ENCODE measurements at places on chromosomes 1 and 21. TPM values are rescaled to one million over a fixed set of nuclear protein-coding genes. Genes with fewer than 3 reads are reported as not detected.

GRCh38 chr21:38337793-38338192 lies 81.0 kb downstream of the KCNJ15 start:
- no peak for DNase-seq

GRCh38 chr1:5856246-5856815 lies 135.9 kb downstream of the NPHP4 start:
- no peak for DNase-seq

DNA sequence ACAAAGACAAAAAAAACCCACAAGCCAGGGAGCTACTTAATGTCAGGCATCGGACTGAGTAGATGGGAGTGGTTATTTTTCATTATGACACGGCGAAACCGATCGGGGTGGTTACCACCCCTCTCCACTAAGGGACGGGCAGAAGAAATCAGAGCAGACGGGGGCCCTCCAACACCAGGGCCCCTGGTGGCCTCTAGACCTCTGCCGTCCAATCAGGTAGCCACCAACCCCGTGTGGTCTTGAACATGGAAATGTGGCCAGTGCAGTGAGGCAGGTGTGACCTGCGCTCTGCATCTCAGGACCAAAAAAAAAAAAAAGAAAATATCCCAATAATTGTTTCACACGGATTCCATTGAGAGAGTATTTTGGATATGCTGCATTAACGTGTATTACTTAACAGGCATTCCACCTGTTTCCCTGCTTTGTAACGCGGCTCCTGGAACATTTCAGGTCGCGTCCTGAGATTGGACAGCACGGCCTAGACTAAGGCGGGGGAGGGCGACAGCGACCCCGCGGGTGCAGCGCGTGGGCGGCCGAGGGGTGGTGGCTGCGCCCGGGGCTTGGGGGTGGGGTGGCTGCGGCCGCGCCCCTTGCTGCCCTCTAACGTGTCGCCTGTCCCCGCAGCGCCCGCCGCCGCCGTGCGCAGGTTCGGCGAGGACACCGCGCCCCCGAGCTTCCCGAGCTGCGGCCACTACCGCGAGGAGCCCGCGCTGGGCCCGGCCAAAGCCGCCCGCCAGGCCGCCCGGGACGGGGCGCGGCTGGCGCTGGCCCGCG lies 48.3 kb downstream of the SIM2 start:
- DNase-seq: no peak

DNA sequence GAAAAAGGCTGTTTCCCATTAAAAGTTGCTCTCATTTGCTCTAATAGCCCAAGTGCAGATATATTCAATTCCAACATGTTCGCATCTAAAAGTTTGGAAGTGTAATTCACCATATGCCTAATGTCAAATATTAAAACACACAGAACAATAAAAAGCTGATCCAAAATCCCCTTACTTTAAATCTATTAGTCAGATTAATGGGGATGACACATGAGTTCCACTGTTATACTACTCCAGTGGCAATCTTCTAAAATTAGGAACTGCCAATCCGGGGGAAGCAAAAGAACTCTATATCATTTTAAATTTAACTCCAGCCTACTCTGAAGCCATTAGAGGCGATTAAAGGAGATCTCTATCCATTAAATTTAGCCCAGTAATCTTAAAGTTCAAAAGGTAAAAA lies 317.1 kb downstream of the NTNG1 start:
- DNase-seq: no peak

Gene ADORA1
- 0.53 TPM for total RNA-seq

Gene ZNF593OS
- not detected for total RNA-seq

DNA sequence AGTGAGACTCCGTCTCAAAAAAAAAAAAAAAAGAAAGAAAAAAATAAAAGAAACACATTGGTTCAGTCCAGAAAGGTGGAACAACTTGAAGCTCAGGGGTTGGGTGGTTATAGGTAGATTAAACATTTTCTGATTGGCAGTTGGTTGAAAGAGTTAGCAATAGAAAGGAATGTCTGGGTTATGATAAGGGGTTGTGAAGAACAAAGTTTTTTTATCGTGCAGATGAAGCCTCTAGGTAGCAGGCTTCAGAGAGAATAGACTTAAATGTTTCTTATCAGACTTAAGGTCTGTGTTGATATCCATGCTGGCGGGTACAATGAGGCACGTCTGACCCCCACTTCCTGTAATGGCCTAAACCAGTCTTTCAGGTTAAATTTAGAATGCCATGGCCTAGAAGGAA lies 45.0 kb upstream of the PDE9A start:
- DNase-seq: no peak

Gene HOOK1
- total RNA-seq: 26.9 TPM

- no peak for DNase-seq
Measured at GRCh38 chr1:85132078-85132720, 68.6 kb downstream of the SYDE2 start.

GRCh38 chr1:81366173-81366572 lies 434.6 kb upstream of the ADGRL2 start:
- no peak for DNase-seq

Gene FAM43B
- 0.14 TPM for total RNA-seq

Gene SHE
- total RNA-seq: 6.0 TPM

Gene SNIP1
- total RNA-seq: 16.8 TPM

DNA sequence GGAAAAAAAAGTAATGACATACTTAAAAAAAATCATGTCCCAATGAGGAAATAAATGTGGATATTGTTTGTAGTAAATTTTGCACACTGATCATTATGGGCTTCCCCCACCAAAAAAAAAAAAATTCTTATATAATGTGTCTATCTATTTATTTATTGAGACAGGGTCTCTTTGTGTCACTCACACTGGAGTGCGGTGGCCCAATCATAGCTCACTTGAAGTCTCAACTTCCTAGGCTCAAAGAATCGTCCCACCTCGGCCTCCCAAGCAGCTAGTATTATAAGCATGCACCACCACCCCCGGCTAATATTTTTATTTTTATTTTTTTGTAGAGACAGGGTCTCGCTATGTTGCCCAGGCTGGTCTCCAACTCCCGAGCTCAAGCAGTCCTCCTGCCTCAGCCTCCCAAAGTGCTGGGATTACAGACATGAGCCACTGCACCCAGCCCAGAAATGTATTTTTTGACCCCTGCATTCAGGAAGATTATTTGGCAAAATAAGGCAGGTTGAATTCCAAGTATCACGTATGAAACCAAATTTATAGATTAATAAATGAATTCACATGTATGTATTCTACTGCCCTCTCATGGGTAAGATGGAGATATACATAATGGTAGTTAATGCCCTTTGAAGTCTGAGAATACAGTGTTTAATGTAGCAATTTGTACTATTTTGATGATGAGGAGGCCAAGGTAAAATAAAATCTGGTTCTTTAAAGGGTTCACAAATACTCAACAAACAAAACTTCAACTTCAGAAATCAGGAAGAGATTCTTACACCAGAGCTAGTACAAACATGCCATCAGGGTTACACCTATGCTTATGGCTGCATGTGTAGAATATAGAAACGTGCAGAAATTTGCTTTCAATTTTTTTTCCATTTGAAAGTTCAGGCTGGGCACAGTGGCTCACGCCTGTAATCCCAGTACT lies 1.4 kb upstream of the DENND2C start:
- DNase-seq: no peak

Gene SNAPIN
- total RNA-seq: 25.4 TPM

- peak; percentile 50 for DNase-seq
Measured at GRCh38 chr1:36199934-36200741, 24.1 kb upstream of the THRAP3 start.

DNA sequence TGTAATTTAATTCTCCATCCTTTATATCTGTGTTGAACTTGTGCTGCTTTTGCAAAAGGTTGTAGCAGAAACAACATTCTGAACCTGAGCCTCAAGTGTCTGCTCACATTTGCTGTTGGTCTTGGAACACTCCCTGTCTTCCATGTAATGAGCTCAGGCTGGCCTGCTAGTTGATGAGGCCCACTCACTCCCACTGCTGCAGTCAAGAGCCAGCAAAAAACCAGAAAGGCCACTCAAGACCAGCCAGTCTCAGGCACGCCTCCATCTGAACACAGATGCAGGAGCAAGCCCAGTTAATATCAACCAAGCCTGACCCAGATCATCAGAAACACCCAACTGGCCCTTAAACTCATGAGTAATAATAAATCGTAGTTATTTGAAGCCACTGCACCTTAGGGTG lies 342.2 kb upstream of the NFIA start:
- no peak for DNase-seq

GRCh38 chr1:57752843-57753242 lies 329.0 kb upstream of the DAB1 start:
- no peak for DNase-seq

- no peak for DNase-seq
Measured at GRCh38 chr1:86950712-86951419, 36.4 kb downstream of the HS2ST1 start.

Gene ERG
- 8.4 TPM for total RNA-seq

Gene TNFRSF4
- total RNA-seq: 0.80 TPM

- no peak for DNase-seq
Measured at GRCh38 chr1:160236806-160237205, 25.5 kb downstream of the DCAF8 start.

GRCh38 chr1:28111157-28111556 lies 22.7 kb upstream of the EYA3 start:
- no peak for DNase-seq

GRCh38 chr1:208190784-208191183 lies 53.4 kb downstream of the PLXNA2 start:
- no peak for DNase-seq

Gene AJAP1
- total RNA-seq: 1.1 TPM

Gene S100A11
- total RNA-seq: 93.8 TPM

GRCh38 chr1:150708595-150708994 lies 11.6 kb upstream of the GOLPH3L start:
- DNase-seq: no peak

Gene SRSF11
- total RNA-seq: 113 TPM

GRCh38 chr1:89941110-89941766 lies 53.7 kb upstream of the ZNF326 start:
- no peak for DNase-seq

DNA sequence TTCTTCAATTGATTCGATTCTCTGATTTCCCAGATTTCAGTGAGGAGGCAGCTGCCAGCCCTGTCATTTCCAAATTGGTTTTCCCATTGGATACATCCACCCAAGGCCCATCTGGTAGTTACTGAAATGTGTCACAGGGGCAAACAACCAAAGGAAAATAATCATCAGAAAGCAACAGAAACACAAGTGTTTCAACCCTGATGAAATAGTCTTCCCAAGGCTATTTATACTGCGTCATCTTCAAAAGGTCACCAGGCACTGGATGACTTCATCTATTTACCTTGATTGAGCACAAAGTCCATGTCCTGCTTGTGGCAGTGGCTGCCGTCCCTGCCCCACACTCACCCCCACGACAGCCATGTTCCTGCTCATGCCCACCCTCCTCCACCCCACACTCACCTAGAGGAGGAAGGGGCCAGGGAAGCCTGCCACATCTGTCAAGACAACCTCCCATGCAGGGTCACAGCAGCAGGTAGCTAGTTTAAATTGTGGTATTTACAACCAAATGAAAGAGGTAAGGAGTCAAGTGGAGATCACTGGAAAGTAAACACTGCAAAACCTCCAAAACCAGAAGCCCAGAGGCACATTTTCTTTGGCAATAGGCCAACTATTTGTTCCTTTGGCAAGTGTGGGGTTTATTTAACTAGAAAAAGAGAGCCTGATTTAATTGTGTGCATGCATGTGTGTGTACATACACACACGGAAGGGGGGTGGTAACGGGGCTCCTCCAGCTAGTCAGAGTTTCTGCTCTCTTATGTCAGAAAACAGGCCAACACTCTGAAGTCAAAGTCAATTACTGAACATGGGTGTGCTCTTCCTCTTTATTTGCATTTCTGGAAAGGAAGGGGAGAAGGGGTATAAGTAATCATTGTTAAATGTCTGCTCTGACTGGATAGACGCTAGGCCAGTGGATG lies 49.5 kb upstream of the RAB4A start:
- DNase-seq: peak; percentile 62

DNA sequence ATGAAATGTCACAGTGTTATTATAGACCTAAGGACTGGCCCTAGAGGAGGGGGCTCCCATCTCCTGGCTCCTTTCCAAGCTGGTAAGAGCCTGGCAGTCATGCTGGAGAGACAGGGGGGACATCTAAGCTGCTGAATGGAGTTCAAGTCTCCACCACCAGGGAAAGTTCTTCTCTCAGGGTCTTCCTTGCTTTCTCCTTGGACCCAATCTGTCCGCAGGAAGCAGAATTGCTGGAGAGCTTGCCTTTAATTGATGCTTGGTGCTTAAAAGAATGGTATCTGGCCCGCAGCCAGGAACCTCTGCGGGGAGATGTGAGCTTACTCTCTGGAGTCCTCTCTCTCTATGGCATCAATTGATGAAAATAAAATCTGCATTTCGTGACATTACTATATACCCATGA lies 25.1 kb downstream of the IRF2BP2 start:
- no peak for DNase-seq

DNA sequence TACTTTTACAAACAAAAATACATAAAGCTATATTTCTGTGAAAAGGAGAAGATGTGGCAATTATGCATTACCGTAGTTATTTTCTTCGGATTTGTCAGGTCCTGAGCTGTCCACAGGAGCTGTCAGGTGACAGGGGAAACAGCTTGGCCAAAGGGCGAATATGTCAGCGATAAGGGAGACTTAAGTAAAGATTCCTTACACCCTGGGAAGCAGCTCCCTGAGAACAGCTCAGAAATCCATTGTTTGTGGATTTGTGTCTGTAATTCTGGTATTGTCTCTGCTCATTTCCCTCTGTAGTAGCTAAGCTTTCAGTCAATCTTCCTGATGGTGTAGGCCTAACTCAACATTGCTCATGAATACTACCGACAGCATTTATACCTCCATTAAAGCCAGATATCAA lies 7.1 kb upstream of the CD34 start:
- no peak for DNase-seq

- no peak for DNase-seq
Measured at GRCh38 chr1:153248176-153248879, 11.2 kb upstream of the LORICRIN start.

DNA sequence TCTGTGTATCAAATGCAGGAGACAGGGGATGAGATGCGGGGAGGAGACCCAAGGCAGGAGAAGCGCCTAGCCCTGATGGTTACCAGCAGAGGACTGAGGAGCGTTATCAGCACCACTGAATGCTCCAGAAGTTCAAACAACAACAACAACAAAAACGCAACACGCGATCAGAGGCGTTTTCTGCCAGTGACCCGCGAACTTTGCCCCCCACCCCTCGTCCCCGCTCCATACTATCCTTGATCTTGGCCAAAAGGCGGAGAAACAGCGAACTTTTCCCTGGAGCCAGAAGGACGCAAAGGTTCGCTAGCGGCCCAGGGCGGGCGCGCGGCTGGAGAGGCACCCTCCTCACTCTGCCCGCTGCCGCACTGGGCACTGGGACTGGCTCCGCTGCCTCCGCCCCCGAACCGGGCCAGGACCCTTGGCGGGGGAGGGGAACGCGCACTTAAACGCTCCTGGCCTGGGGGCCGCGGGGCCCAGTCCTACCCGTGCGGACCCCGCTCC lies 699 bp downstream of the ECHDC2 start:
- DNase-seq: peak; percentile 64

Gene LIN28A
- not detected for total RNA-seq

Gene GPR157
- total RNA-seq: 8.1 TPM

All from mucosa of descending colon (tissue), 3 donors.